Activated T-helper 1 cell treated with anti-CD3 and anti-CD28 coated beads, Interleukin-12 subunit alpha, Interleukin-12 subunit beta, Interleukin-2, Interleukin-4 antibody, amounts not matched to agents 30 ng/mL and 10 ng/mL and 1 ng/mL, durations not matched to agents 14 hours and 24 hours and 36 hours (primary cell): ENCODE measurements at places on chromosomes 6 and 20.

- no peak for DNase-seq
These were observed 14.8 kb upstream of the POPDC3 start for GRCh38 chr6:105194591-105194990.

DNA sequence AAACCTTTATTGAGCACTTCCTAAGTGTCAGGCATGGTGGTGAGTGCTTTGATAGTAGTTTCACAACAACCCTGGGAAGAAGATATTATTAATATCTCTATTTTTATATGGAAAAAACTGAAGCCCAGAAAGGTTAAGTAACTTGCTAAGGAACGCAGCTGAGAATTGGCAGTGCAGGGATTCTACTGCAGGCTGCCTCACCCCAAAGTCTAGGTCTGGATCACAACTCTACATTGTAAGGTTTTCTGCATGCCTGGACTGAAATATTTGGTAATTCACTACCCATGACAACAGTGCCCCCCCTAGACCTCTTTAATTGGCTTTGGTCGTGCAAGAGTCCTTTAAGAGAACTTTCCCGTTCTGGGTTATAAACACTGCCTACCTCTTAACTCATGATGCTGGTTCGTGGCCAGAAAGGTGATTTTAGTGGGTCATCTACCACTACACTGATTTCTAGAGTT, 67.1 kb upstream of the KCNQ5 start:
- no peak for DNase-seq

DNA sequence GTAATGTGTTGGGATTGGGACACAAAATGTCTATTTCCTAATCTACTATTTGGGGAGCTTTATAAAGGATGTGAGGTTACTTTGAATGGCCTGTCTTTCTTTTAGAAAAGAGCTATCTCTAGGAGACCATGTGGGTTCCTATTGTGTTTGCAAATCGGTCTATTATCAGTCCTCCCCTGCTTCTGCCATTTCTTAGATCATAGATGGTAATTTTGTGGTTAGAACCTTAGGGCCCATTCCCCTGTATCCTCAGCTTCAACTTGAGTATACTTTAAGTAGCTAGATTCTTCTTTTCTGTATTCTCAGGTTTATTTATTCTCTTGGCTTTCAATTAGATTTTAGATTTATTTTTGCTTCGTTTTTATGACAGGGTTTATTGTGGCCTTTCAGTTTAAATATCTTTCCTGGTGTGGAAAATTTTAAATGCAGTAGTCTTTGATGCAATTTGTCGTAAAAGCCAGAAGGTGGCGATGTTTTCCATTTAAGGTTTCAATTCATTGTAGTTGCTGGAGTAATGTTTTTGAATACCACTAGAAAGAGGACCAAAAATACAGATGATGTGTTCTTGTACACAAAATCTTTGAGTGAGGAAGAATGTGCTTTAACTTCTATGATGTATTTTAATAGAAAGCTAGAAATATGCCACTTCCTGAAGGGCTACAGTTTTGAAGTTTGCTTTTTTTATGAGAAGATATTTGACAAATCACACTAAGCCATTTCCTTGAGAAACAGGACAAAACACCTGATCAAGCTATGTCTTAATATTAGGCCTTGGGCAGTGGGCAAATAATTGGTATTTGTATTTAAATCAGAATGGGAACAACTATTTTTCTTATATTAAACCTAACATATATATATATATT, 20.3 kb downstream of the TBPL1 start:
- DNase-seq = no peak

DNA sequence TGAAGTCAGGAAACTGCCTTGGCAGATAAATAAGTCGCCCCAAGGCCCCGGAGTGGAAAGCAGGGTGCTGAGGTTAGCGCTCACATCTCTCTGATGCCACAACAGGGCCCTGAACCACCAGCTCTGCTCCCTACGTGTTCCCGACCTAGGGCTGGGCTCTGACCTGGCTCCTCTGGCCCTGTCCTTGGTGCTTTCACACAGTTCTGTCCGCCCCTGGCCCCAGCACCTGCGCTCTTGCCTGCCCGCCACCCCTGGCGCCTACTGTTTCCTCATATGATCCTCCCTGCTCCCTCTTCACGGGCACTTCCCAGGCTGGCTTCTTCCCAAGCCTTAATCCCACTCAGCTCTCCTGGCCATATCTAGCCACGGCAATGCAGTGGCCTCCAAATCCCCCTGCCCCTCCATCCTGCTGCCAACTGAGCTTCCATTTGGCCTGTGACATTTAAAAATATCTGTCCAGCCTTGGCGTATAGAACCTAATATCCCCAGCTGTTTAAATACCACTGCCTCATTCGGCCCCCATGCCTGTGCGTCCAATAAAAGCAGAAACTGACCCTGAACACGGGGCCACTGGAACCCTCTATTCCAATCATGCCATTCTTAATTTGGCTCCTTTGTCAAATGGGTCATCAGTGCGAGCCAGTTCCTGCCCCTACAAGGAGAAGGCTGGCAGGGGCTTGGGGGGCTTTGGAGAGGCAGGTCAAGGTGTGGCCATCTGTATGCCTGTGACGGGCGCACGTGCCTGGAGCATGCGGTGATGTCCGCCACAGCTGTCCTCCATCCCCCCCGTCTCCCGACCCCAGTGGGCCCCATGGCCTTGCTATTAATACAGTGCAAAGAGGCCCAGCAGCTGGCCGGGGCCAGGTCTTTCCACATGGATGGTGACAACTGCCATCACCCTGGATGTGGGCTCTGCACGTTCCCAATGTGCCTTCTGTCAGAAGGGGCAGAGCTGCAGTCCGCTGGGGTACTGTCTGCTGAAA, 27.7 kb downstream of the GNAS-AS1 start:
- no peak for DNase-seq

DNA sequence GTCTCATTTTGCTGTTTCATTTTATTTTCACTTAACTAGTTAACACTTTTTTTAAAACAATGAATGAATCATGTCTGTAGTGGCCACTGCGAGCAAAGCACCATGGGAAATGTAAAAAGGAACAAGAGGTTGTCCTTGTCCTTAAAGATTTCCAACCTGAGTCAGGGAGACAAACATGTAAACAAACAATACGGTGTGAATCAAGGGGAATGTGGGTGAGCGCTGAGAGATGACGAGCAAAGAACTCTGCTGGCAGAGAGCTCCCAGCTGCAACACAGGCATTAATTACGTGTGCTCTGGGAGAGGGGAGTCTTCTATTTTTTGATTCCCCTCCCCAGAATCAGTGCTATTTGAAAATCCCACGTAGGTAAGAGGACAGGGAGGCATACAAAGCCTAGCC, 84.3 kb downstream of the ATXN1 start:
- DNase-seq = no peak

DNA sequence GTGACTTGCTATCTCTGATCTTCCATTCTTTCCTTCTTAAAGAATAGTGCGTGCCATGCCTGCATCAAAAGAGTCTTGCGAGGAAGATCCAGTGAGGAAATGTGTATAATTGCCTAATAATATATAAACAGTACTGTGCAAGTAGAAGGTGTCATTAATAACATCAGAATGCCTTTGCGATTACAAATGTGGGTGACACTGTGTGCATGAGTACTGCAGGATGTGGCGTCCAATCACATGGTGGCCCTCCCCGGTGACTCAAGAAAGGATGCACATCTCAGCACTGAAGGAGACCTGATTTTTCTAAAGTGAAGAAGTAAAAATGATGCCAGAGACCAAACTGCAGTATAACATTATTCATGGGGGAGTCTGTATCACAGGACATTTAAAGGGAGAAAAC, 107.5 kb upstream of the EDN1 start:
- DNase-seq = no peak

DNA sequence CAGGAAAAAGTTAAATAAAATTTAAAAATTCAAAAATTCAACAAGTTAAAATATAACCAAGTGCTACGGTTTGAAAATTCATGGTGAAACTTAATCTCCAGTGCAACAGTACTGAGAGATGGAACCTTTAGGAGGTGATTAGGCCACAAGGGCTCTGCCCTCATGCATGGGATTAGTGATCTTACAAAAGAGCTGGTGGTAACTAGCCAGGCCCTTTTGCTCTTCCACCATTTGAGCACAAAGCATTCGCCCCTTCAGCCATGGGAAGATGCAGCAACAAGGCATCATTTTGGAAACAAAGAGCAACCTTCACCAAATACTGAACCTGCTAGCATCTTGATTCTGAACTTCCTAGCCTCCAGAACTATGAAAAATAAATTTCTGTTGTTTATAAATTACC, 80.9 kb downstream of the RNGTT start:
- no peak for DNase-seq

DNA sequence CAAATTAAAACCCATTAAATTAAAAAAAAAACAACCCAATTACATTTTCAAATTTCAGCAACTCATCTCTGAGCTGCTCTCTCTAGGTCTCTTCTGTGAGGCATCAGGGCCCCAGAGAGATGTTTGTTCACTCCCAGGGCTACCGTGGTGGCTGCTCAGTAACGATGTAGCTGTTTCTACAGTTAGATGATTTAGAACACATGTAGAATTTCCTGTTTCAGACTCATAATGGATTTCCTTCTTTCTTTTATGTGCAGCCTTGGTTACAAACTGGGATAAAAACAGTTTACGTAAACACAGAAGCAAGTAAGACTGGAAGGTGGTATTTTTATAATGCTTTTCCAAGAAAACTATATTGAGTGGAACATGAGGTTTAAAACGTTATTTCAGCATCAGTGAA, 116.1 kb upstream of the CCN2 start:
- DNase-seq = no peak

GRCh38 chr6:34301408-34301807, 52.6 kb upstream of the SMIM29 start:
- DNase-seq = no peak

DNA sequence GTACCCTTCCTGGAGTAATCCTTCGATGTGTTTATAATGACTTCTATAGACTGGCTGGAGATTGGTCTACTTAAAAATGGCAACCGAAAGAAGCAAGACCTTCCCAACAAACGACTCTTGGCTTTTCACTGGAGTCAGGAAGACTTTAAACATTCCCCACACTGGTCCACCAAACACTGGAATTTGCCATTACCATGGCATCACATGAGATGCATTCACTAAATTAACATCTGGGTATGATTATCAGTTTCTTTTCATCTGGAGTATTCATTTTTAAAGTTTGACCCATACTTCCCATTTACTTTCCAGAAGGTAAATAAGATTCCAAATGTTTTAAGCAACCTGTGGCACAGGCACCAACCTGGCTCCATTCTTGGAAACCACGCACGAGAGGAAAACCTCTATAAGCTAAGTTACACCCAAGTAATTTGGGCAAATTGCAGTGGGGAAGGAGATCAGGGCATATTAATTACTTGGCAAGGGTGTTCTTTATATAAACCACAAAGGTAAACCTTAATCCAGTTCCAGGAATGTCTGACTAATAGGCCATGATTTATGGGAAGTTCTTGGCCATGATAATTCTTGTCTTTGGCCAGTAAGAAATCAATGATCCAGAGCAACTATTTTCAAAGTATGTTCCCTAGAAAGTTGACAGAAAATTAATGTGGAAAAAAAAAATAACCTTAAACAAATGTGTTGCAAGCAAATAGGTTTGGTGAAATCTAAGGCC, 190.0 kb upstream of the COL21A1 start:
- no peak for DNase-seq

- DNase-seq = no peak
These were observed 53.7 kb downstream of the WDR27 start for GRCh38 chr6:169648092-169648491.

DNA sequence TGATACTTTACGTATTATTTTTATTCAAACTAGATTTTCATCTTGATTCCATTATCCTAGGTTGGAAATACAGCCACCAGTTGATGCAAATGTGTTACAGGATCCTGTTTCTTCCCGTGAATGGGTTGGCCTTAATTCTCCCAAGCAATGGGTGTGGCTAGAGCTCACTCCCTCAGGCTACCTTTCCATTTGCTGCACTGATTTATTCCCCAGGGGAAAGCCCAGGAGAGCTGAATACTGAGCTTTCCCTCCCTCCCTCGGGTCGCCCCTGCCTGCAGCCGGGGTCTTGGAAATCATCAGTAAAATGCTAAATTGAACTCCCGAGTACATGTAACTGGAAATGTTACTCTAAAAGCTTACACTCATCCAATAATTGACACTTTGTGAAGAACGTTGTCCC, 9.9 kb downstream of the SMOC2 start:
- DNase-seq = no peak

DNA sequence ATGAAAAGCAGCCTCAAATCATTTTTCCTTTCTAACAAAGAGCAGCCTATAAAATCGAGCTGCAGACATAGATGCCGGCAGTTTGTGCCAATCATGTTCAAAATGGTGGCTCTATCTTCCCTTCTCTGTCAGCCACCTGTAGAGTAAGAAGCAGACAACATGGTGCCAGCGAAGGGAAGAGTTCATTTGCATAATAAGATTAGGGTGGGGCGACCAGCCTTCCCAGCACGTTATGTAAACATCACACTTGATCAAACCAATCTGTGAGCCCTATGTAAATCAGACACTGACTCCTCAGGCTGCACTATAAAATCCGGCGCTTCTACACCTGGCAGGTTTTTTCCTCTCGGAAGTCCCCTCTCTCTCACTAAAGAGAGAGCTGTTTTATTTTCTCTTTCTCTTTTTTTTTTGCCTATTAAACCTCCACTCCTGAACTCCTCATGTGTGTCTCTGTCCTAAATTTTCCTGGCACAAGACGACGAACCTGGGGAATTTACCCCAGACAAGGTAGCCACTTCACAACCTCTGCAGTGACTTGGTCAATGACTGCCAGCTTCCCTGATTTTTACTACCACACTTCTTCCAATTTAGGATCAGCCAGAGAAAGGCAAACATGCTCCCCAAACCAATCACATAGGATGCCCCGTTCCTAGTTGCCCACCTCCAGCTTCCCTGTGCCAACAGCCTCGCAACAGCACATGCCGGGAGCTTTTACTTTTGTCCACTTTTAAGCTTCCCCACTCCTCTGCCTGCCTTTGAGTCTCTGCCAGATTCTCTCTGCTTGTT, 12.9 kb downstream of the TPMT start:
- no peak for DNase-seq

DNA sequence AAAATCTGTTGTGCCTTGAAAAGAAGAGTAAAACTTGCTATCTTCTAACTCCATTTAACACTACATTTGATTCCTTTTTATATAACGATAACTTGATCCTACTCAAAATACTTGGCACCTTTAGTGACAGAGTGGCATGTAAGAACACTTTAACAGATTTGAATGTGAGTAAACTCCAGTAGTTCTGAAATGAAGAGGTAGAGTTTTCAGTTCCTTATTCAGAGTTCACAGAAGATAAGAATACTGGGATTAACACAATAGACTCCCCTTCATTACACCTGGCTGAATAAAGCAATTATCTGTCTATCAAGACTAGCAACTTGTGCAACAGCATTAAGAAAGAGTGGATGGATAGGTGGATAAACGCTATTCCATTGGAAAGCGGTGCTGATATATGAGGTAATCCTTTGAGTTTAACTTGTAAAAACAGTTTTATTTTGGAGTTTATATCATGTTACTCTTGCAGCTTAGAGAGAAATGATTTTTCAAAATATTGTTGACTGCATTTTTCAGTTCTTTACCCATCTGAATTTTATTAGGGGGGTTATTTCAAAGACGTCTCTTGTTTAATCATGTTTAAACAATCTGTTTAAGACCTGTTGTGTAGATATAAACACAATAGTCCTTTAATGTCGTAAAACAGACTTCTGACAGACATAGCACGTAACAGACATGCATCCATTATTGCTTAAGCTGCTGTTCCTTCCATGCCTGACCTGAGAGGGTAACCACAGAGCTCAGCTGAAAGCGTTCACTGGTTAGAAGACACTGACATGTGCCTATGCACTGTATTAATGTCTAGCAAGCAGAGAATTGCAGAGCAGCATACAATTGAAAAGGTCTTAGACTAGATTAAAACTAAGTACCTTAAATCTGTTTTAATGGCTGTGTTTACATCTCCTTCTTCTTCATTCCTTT, 102.4 kb upstream of the SUPT3H start:
- no peak for DNase-seq

- peak; percentile 25 for DNase-seq
These were observed 971 bp downstream of the RBCK1 start for GRCh38 chr20:408843-409696.

GRCh38 chr6:1987640-1988039, 257.8 kb downstream of the GMDS start:
- no peak for DNase-seq
